T follicular helper cell (primary cell): ENCODE measurements at places on chromosomes 16 and 17.

DNA sequence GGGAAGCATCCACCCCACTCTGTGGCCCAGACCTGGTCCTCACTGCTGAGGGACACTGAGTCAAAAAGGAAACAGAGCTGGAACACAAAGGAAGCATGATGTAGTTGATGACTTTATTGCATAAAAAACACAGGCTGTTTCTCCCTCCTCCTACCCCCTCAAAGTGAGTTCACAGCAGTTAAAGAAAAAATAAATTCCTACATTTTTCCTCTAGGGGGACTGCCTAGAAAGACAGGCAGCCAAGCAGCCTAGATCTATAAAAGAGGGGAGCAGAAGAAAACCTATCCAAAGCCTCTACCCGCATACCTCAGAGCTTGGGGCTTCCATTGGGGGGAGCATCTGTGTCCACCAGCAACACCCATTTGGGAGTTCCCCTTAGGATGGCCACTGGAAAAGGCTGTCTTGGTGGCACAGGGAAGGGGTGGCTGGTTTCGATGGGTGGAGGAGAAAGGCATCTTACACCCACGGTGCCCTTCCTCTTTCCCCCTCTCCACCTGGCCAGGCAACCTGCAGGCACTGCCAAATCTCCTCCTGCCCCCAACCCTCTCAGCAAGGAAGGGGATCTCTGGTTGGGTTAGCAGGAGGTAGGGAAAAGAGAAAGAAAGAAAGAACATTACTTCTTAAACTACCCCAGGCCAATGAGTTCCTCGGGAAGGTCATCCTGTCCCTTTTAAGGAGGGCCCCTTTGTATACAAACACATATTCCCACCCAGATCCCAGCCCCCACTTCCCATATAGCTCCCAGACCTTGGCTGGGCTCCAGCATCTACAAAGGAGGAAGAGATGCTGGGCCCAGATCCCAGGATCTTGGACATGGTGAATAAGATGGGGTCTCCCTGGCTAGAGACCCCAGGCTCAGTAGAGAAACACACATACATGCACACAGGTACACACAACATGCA, 4.0 kb upstream of the SCRN2 start:
- DNase-seq: no peak

DNA sequence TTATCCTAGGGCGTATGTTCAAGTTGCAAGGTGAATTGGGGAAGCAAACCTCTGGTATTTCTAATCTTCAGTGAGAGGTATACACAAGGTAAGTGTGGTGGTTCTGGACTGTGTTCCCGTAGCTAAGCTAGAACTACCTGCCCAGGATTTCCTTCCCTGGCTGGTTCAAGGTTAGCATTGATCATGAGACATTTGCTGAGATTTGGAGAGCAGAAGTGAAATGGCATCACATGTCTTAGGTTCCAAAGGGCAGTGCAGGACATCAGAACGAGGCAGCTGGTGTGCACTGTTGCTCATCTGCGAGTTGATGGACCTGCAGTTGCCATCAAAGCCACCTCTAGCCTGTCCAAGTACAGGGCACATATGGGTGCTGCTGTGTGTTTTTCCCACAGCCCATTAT, 95.2 kb downstream of the EMP2 start:
- no peak for DNase-seq

DNA sequence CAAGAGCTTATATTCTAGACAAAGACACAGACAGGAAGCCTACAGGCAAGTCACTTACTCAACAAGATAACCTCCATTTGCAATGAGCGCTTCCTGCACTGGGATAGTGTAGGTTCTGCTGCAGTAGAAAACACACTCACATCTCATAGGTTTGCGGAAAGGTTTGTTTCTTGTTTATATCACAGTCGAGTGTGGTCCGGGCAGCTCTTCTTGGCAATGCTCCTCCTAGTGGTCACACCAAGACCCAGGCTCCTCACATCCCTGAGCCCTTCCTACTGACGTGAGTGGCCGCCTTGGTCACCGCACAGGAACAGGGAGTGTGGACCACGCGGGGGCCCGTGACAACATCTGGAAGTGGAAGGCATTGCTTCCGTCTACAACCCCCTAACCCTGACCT, 48.0 kb upstream of the RBFOX3 start:
- DNase-seq: no peak

DNA sequence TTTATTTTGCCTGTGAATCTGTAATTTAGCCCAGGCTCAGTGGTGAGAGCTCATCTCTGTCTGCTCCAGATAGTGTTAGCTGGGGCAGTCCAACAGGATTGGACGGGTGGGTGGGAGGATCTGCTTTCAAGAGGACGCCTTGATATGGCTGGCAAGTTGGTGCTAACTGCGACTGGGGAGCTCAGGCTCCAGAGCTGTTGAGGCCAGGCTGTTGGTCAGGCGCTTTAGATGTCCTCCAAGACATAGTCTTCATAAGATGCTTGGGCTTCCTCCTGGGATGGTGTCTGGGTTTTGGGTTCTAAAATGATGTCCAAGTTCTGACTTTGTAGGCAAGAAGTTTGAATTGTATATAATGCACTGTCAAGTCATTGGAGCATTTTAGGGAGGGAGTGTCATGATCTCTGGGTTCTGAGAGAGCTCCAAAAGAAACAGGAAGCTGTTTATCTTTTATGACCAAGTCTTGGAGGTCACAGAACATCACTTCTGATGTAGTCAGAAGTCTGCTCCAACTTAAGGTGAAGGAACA, 12.8 kb upstream of the PCTP start:
- DNase-seq: no peak

DNA sequence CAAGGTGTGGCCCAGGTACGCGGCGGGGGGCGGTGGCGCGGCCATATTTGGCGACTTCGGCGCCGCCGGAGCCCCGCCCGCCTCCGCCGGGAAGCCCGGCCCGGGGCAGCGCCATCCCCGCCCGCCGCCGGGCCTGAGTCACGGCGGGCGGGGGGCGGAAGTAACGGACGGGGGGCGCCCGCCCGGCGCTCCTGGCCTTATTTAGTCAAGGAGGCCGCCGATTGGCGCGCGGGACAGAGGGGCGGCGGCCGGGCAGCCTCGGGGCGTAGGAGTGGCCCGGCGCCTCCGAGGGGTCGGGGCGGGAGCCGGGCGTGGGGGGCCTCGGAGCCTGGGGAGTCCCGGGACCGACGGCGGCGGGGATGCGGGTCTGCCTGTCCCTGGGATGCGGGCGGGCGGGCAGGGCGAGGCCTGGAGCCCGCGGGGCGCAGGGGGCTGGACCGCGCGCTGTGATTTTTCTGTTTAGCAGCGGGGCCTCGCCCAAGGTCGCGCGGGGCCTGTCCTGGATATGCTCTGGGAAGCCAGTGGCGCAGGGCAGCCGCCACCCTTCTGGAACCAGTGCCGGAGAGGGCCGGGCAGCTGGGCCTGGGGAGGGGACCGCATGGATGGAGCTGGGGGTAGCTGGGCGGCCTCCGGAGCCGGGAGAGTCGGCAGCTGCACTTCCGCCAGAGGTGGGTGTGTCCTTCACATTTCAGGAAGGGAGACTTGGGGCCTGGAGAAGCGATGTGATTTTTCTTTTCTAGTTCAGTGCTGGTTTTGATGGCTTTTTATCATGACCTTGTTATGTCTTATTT, 2.3 kb upstream of the ACTG1 start:
- DNase-seq: peak; percentile 43

DNA sequence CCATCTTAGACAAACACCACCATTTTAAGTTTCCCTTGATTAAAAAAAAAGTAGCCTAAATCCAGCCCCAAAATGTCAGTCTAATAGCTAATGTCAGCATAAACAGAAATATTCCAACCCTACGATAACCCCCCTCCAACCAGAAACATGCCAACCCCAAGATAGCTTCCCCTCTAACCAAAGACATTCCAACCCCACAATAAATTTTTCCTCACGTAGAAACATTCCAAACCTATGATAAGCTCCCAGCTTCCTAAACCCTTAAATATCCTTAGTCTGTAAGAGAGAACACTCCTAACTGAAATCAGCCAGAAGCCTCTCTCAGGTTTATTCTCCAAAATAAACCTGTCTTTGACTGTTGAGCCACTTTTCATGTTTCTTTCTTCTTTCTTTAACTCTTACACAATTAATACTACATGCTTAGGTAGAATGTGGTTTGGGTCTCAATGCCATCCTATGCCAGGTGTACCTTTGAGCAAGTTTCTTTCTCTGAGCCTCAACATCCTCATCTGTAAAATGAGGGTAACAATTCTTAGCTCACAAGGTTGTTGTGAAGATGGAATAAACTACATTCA, 10.5 kb upstream of the KRT38 start:
- DNase-seq: no peak

- no peak for DNase-seq
Observed at GRCh38 chr16:15037003-15037402, 18.9 kb downstream of the NTAN1 start.

DNA sequence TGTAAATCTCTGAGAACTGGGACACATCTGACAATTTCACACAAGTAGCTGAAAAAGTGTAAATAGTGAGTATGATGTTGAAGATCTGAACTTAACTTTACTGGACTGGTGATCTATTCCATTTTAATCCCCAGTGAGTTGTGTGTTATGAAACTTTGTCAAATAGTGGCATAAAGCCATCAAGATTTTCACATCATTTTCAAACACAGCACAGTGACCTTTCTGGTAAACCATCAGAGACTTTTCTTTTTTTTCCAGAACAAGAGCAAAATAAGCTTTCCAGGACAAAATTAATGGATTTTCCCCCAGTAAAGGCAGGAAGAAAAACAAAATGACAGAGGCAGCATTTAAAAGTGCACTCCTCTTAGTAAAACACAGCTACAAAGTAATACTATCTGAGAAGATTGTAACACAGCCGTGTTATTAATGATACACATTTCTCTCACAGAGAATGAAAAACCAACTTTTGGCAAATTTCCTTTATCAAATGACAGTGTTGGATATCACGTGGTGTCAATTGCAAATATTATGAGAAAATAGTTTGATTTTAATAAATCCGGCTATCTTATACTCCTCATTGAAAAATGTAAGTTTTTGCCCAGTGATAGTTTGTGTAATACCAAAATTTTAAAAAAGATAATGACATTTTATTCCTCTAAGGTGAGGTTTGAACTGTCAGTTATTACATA, 16.8 kb upstream of the COL1A1 start:
- no peak for DNase-seq

GRCh38 chr17:36813357-36813756, 123.9 kb upstream of the LHX1 start:
- no peak for DNase-seq
